ENCODE measurements at places on chromosomes 11 and 22.

DNA sequence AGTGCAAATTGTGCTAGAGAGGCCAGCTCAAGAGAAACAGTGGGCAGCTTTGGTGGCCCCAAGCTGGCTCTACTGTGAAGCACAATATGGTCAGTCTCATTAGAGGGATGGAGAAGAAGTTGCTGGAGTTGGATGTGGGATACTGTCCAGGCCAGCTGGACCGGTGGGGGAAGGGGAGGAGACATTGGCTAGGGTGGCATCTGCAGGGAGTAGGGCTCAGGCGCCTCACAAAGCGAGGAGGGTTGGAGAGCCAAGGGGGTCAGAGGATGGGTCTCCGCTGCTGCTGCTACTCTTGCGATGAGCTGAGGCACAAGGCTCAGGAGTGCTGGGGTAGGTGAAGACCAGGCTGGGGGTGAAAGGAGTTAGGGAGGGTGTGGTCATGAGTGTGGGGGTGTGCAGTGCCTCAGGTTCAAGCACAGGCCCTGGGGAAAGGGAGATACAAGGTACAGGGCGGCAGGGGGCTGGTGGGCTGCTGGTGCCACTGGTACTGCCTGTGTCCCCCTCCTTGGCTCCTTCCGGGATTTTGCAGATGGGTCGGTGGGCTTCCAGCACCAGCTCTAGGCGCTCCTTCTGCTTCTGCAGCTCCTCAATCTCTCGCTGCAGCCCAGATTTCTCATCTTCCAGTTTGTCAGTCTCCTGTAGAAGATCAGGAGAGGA is 2.3 kb downstream of the CCDC85B start:
- no peak for DNase-seq

DNA sequence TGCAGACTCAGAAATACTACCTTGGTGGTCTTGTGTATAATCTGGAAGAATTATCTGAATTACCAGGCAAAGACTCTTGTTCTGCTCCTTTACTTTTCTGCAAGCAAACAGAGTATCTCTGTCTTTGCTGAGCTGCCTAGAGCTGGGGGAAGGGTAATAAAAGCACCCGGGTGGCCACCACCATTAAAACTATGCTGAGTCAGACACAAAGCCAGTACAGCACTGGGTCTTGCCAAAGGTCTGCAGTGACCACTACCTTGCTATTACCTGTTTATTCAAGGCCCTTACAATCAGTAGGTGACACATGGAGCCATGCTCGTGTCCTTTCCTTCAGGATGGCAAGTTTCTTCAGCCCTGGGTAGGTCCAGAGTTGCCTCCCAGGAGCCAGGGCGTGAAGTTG is 420.6 kb upstream of the CNTN5 start:
- no peak for DNase-seq

- DNase-seq, result no peak
These were observed 25.8 kb downstream of the KCNQ1OT1 start for GRCh38 chr11:2673871-2674471.

DNA sequence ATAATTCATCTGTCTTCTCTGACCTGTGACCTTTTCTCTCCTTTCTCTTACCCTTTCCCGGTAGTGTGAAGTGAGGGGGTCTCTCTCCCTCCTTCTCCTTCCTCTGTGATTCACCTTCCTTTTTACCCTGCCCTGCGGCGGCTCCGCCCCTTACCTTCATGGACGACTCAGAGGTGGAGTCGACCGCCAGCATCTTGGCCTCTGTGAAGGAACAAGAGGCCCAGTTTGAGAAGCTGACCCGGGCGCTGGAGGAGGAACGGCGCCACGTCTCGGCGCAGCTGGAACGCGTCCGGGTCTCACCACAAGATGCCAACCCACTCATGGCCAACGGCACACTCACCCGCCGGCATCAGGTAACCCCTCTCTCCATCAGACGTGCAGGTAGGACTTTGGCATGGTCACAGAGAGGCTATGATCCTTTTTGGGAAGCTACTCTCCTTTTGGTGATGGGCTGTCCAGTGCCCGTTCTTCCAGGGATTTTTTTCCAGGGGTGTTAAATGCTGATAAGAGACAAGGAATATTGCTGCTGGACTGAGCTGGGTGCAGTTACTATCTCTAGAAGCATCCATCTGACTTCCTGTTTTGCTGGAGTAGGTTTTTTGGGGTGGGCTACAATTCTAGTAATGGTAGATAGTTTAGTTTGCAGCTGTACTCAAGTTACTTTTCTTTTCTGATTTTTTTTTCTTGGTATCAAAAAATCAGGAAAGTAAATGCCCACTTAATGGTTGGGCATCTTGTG is 29.9 kb downstream of the CTNND1 start:
- no peak for DNase-seq

DNA sequence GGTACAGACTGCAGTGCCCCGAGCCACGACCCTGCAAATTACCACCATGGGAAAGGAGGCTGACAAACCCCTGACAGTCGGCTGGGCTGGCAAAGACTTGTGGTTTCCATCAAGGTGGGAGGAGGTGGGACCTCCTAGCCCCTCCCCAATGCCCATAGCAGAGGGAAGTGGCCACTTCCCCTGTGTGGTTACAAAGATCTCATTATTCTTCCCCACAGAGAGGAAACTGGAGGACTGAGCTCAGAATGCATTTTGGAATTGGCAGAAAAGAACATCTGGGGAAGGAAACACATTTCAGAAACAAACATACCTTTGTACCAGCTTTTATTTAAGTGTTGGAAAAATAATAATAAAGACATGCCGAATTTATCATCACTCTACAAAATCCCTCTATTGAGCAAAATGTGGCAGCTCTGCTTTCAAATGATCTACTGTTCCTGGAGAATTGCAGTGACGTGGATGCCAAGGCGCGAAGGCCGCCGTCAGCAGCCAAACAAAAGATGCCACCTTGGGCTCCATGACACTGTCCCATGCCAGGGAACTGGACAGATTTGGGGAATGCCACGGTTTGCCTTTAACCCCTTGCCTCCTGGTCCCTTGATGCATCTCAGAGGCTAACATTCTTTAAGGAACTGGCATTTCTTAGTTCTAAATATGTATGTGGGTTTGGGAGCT is 169.6 kb downstream of the CRYBB2 start:
- no peak for DNase-seq

DNA sequence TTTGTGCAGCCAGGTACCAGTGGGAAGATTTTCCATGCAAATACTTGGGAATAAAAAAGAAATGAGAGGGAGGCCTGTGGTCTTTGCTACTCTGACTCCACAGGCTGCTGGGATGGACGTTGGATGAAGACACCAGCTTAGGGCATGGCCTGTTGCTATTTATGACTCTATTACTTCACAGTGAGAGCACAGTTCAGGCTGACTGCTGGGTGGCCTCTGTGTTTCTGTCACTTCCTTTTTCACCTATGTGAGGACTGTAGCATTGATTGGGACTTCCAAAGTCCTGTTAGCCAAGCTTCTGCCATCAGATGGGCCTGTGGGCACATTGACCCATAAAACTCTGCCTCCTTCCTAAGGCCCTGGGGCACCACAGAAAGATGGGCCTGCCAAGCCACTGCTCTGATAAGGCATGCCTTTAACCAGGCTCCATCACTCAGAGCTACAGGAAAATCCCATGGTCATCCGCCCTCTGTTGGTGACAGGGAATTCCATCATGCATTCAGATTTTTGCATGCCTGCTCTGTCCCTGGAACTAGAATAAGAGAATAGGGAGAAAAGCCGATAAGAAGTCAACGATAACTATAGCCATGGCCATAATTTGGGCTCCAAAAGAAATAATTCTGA is 64.6 kb downstream of the KCNJ1 start:
- no peak for DNase-seq

- no peak for DNase-seq
These were observed 1593.1 kb upstream of the RAG2 start for GRCh38 chr11:38191101-38191500.

GRCh38 chr22:40002935-40003715 is 8.4 kb downstream of the FAM83F start:
- DNase-seq, result no peak

- no peak for DNase-seq
These were observed 349.9 kb downstream of the CNTN5 start for GRCh38 chr11:99370549-99371216.

DNA sequence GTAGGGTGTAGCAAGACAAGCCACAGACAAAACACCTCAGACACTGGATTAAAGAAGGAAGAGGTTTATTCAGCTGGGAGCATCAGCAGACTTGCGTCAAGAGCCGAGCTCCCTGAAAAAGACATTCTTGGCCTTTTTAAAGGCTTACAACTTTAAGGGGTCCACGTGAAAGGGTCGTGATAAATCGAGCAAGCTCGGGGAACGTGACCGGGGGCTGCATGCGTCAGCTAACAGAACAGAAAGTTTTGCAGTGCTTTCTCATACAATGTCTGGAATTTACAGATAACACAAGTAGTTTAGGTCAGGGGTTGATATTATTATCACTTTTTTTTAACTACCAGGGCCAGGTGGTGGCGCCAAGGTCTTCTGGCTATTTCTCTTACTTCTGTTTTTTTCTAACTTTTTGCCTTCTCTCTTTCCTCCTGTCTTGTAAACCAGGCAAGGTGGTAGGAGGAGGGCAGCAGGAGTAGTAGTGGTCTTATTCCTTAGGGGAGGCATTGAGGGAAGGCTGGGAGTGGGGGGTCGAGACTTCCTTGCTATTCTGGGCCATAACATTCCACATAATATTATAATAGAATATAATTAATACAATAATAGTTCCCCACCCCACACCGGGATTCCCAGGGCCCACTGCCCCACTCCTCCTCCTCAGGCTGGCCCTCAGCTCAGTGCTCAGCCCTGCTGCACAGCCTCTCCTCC is 587 bp upstream of the ALDH3B1 start:
- no peak for DNase-seq

- no peak for DNase-seq
These were observed 115.7 kb downstream of the NTM start for GRCh38 chr11:131486100-131486499.

GRCh38 chr22:23204541-23205157 is 24.3 kb downstream of the BCR start:
- DNase-seq, result no peak

GRCh38 chr11:36565031-36565610 is 2.7 kb upstream of the RAG1 start:
- no peak for DNase-seq

DNA sequence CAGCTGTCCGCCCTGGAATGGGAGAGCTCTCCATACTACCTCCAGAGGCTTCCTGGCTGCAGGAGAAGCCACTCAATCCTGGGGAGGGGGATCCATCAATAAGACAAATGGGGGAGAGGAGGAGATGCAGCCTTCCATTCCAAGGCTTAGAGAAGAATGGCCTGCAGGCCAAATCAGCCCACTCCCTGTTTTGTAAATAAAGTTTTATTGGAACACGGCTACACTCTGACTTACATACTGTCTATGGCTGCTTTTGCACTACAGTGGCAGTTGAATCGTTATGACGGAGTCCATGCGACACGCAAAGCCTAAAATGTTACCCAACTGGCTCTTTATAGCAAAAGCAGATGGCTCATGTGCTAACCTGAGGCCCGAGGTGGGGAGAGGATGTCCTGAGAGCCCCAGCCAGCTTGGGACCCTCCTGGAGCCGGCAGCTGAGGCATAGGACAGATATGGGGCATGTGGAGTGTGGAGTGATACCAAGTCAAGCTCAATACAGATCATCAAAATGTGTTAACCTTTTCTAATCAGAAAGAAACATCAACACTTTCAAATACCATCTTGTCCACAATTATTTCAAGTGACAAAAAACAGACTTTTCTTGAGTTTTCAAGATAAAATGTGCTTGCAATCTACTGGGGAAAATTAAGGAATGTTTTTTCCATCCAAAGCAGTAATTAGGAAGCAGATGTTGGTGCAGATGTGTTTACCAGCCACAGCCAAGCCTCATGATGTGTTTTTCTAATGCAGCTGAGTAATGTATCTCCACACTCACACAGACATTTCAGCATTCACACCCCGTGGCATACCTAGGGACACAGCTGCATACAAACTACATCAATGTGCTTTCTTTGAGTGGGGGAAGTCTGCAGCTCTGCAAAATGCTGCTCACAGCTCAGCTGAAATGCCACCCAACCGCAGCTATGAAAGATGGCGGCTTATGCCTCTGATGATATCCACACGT is 181.6 kb downstream of the SHANK2 start:
- peak; percentile 33 for DNase-seq

GRCh38 chr11:112996994-112997393 is 35.8 kb downstream of the NCAM1 start:
- DNase-seq, result no peak

- DNase-seq, result peak; percentile 79
These were observed at the start of gene SYT9 for GRCh38 chr11:7251836-7252682. SYT9 (plus strand) TSS chr11:7251904; CDS start chr11:7252187, 283 bp downstream.

GRCh38 chr11:23759489-23759888 is 737.4 kb upstream of the LUZP2 start:
- DNase-seq, result no peak

DNA sequence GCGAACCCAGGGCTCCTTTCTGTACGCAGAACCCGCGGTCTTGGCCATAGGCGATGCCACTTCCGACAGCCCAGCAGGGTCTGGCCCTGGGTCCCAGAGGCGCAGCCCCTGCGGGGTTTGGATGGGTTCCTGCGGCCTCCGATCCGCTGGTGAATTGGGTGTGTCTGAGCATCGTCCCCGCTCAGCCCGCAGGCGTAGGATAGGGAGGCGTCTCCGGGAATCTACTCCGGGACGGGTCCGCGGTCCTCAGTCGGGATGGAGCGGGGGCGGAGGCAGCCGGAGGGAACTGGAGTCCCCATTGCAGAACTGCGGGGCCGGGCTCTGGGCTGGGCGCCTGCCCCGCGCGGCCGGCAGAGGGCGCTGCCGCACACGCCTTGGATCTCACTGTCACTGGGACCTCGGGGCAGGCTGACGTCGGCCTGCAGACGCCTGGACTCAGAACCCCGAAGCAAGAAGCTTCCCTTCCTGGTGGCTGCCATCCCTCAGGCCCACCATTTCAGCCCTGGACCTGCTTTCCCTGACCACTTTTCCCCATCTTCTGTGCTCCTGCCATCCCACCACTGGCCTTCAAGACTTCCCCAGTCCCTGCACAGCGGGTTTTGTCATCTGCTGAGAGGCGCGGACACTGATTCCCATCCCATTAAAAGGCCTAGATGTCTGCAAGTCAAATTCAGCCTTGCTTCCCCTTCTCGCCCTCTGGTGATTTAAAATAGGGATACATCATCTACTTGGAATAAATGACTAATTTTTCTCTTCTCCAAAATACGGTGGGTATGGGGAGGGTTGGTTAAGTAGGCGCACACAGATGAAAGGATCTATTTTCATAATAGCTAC is 38.3 kb upstream of the CREB3L1 start:
- DNase-seq, result peak; percentile 93

GRCh38 chr11:12862696-12863469 is 146.2 kb upstream of the RASSF10 start:
- no peak for DNase-seq

GRCh38 chr11:35274909-35275785 is 136.2 kb downstream of the CD44 start:
- peak; percentile 69 for DNase-seq

DNA sequence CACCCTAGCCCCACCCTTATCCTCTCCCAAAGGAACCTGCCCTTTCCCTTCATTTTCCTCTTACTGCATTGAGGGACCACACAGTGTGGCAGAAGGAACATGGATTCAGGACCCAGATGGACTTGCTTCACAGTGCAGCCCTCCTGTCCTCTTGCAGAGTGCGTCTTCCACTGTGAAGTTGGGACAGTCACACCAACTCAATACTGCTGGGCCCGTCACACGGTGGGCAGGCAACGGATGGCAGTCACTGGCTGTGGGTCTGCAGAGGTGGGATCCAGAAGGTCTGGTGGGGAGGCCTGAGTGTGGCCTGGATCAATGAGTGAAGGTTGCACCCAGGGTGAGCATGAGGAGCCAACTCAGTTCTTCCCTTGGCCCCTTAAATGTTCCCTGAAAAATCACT is 129.9 kb upstream of the B3GAT1 start:
- no peak for DNase-seq
